GM12878 (cell line): ENCODE measurements at places on chromosomes 7 and 10. TPM values are rescaled to one million over a fixed set of nuclear protein-coding genes. Genes with fewer than 3 reads are reported as not detected.
A peak's percentile ranks its signal among the peaks of the same experiment; 100 is the strongest.

AKR1B15 gene
- total RNA-seq: not detected in 2 replicates

CALML3 gene
- not detected in 2 replicates for total RNA-seq

DNA sequence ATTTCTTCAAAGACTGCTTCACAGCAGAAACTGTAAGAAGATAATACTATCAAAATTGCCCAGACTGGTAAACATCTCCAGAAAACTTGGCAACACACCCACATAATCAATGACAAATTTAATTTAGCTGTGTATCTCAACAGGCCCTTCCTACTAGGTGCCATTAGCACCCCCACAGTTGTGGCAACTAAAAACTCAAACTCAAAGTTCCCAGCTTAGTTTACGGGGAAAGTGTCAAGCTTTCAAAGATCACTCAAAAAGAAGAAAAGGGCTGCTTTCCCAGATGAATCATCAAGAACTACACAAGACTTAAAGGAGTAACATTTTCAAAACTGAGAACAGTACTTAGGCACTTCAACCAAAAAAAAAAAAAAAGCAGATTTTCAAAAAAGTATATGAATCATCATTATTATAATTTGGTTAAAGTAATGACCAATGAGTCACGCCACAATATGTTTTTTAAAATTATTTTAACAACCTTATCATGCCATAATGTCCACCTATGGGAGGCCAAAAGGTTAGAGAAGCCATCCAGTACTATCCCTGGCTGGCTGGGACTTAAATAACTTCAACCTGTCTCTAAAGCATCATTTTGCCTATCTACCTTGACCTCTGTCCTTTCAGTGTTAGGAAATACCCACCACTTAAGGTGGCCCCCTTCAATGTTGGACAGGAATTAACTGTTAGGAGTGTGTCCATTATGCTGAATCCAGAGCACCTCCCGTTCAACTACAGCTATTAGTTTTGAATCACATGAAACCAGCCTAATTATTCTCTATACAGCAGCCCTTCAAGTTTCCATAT, 90.8 kb downstream of the ZFAND4 start:
- DNase-seq: no peak
- peak overlapping the region; percentile 7; the same call in 1 of the 2 replicates for H3K4me3 ChIP-seq
- H3K27me3 ChIP-seq: no peaks in the 10 kb centered on the region

GRCh38 chr10:420154-421121, 269.0 kb downstream of the DIP2C start:
- DNase-seq: no peak
- no peak overlapping the region for H3K4me3 ChIP-seq
- no peaks in the 10 kb centered on the region for H3K4me1 ChIP-seq
- H3K36me3 ChIP-seq: no peaks in the 10 kb centered on the region

DNA sequence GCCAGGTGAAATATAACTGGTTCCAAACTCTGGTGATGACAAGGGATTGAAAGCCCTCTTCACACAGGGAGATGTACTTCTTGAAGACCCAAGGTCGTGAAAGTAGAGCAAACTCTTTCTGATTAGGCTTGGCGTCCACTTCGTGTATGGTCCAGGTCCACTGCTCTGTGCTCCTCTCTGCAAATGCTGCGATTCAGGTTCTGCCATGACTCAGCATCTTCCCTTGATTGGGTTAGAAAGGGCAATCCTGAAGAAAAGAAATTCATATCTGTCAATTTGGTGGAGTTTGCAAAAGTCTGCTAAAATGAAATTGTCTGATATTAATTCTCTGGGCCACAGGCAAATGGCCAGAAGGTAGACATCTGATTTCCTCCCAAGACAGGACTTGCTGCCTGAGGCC, 431.4 kb downstream of the ACTR3B start:
- DNase-seq: no peak
- no peak overlapping the region for H3K4me3 ChIP-seq
- no peaks in the 10 kb centered on the region for H3K4me1 ChIP-seq
- H3K36me3 ChIP-seq: no peaks in the 10 kb centered on the region
- H3K27me3 ChIP-seq: no peaks in the 10 kb centered on the region

VTI1A gene
- total RNA-seq: 30.1 and 35.1 TPM in 2 replicates

- H3K4me3 ChIP-seq: no peak overlapping the region
- no peaks in the 10 kb centered on the region for H3K4me1 ChIP-seq
- no peaks in the 10 kb centered on the region for H3K27me3 ChIP-seq
- DNase-seq: no peak
- H3K36me3 ChIP-seq: no peaks in the 10 kb centered on the region
- no peak overlapping the region for H3K27ac ChIP-seq
Observed at GRCh38 chr10:128263891-128264688, 137.9 kb upstream of the MKI67 start.

SORCS1 gene
- total RNA-seq: 0.08 and 0.15 TPM in 2 replicates

WDFY4 gene
- total RNA-seq: 132 and 136 TPM in 2 replicates

- H3K4me3 ChIP-seq: no peak overlapping the region
- no peaks in the 10 kb centered on the region for H3K27me3 ChIP-seq
- DNase-seq: no peak
- no peaks in the 10 kb centered on the region for H3K36me3 ChIP-seq
- H3K27ac ChIP-seq: no peak overlapping the region
Observed at GRCh38 chr7:57364933-57365710, 84.9 kb upstream of the ZNF716 start.

DNA sequence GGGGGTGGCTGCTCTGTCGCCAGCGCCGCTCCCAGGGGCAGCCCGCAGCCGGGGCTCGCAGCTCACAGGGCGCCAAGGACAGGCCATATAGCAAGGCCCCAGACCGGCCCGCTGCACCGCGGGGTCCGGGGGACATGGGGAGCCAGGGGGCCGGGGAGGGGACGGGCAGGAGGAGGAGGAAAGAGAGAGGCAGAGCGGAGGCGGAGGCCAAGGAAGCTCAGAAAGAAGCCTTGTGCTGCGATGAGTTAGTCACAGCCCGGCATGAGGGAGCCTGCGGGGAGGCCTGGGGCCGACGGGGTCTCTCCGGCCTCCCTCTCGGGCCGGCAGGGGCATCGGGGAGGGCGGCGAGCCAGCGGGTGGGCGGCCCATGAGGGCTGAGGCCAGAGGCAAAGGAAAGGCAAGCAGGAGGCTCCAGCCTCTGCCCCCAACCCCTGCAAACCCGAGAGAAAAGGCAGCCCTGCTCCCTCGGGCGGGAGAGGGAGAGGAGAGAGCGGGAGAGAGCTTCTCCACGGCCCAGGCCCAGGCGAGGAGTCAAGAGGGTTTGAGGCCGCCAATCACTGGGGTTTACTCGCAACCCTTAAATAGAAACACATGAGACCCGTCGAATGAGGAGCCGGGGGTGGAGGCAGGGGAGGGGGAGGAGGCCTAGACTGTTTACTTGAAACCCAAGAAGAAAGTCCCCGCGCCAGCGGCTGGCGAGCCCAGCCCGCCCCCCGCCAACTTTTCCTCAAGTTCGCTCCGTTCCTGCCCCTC, 167.9 kb downstream of the NEURL1 start:
- DNase-seq: no peak
- no peaks in the 10 kb centered on the region for H3K27me3 ChIP-seq

OR2A7 gene
- 1.5 and 2.3 TPM in 2 replicates for total RNA-seq

GRCh38 chr10:113736576-113736975, 14.9 kb upstream of the PLEKHS1 start:
- H3K36me3 ChIP-seq: 0 out of 2 replicates have a peak, but pooled peaks cover 3% of the 10 kb centered on the region
- H3K4me3 ChIP-seq: no peak overlapping the region
- DNase-seq: no peak
- no peaks in the 10 kb centered on the region for H3K27me3 ChIP-seq
- H3K27ac ChIP-seq: no peak overlapping the region
- H3K4me1 ChIP-seq: no peaks in the 10 kb centered on the region

GRCh38 chr10:86687750-86688149, 19.4 kb downstream of the LDB3 start:
- no peaks in the 10 kb centered on the region; the same call in 1 of the 2 replicates for H3K27me3 ChIP-seq
- H3K4me3 ChIP-seq: no peak overlapping the region
- DNase-seq: no peak
- no peaks in the 10 kb centered on the region for H3K36me3 ChIP-seq
- H3K27ac ChIP-seq: no peak overlapping the region

GRCh38 chr10:93911866-93912265, 18.1 kb downstream of the SLC35G1 start:
- H3K36me3 ChIP-seq: peaks cover 4% of the 10 kb centered on the region
- H3K4me3 ChIP-seq: no peak overlapping the region
- H3K4me1 ChIP-seq: no peaks in the 10 kb centered on the region
- H3K27ac ChIP-seq: no peak overlapping the region
- DNase-seq: no peak
- H3K27me3 ChIP-seq: no peaks in the 10 kb centered on the region

ZNF33A gene
- 17.7 and 17.9 TPM in 2 replicates for total RNA-seq

GRCh38 chr7:149727899-149728476, 45.4 kb downstream of the ZNF467 start:
- no peak for DNase-seq
- H3K27ac ChIP-seq: no peak overlapping the region
- no peaks in the 10 kb centered on the region for H3K27me3 ChIP-seq
- no peaks in the 10 kb centered on the region for H3K4me1 ChIP-seq
- peaks cover 11% of the 10 kb centered on the region for H3K36me3 ChIP-seq
- no peak overlapping the region for H3K4me3 ChIP-seq

- peaks cover 12% of the 10 kb centered on the region for H3K36me3 ChIP-seq
- H3K4me3 ChIP-seq: no peak overlapping the region
- no peaks in the 10 kb centered on the region for H3K27me3 ChIP-seq
- no peak for DNase-seq
- H3K4me1 ChIP-seq: peaks cover 14% of the 10 kb centered on the region
- H3K27ac ChIP-seq: no peak overlapping the region; the same call in 1 of the 2 replicates
Observed at GRCh38 chr7:1920266-1920681, 250.2 kb downstream of the ELFN1 start.

- H3K4me3 ChIP-seq: no peak overlapping the region
- H3K27me3 ChIP-seq: no peaks in the 10 kb centered on the region
- no peaks in the 10 kb centered on the region for H3K36me3 ChIP-seq
- peaks cover 3% of the 10 kb centered on the region; the same call in 1 of the 2 replicates for H3K4me1 ChIP-seq
Observed at GRCh38 chr10:90136731-90137316, 435.4 kb downstream of the KIF20B start.

GRCh38 chr10:131931981-131932380, 31.2 kb downstream of the PPP2R2D start:
- no peak for DNase-seq
- H3K4me3 ChIP-seq: no peak overlapping the region
- peaks cover 25% of the 10 kb centered on the region for H3K4me1 ChIP-seq
- peaks cover 14% of the 10 kb centered on the region; the same call in 1 of the 2 replicates for H3K36me3 ChIP-seq

DNA sequence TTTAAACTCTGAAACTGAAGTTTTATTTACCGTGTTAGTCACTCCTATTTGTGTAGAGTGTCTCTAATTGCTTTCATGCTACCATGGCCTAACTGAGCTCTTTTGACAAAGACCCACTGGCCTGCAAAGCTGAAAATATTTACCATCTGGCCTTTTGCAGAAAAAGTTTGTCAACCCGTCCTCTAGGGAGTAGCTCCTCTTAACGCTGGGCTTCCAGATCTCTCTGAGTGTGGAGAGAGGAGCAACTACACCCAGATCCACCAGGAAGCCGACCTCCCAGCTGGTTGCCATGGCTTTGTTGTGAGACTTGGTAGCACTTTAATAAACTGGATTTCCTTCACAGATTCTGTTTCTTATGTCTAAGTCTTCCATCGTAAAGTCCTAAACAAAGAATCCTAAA, 4.2 kb upstream of the C10orf71 start:
- H3K4me3 ChIP-seq: no peak overlapping the region
- peaks cover 1% of the 10 kb centered on the region; the same call in 1 of the 2 replicates for H3K27me3 ChIP-seq
- H3K36me3 ChIP-seq: no peaks in the 10 kb centered on the region
- H3K4me1 ChIP-seq: peaks cover 8% of the 10 kb centered on the region
- no peak overlapping the region for H3K27ac ChIP-seq

GRCh38 chr10:113681533-113682470, 2.1 kb downstream of the CASP7 start:
- H3K27me3 ChIP-seq: no peaks in the 10 kb centered on the region
- no peaks in the 10 kb centered on the region for H3K36me3 ChIP-seq
- peak overlapping the region; percentile 95 for H3K27ac ChIP-seq
- DNase-seq: peak; percentile 77
